ENCODE measurements at places on chromosomes 1 and 21.

DNA sequence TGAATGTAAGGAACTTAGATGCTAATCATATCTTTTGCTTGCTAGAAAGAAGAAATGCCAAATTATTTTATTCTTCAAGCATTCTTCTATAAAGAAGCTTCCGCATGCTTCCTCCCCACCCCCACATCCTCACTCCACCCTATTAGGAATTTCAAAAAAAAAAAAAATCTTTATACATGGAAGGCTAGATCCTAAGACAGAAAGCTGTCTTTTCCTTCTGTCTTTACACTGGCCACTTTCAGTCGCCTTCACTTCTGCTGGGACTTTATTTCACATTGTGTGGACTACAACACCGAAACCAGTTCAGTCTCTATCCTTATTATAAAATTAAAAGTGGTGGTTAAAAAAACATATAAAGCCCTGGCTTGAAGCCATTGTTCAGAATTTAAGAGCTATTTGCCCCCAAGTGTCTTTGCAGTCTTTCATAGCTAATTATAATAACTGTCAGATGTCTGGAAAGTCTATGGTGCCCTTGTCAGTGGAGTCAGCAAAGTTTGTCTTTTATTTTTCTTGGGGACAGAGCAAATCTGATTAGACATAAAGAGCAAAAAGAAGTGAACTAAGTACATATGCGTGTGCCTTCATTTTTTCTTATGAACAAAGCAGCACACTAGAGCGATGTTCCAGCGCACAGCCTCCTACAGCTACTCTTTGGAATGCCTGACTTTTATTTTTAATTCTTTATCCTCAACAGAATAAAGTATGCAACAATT, 297.7 kb downstream of the PTPRC start:
- ATAC-seq = no peak

GRCh38 chr1:166999075-166999474, 10.0 kb downstream of the MAEL start:
- no peak for ATAC-seq

DNA sequence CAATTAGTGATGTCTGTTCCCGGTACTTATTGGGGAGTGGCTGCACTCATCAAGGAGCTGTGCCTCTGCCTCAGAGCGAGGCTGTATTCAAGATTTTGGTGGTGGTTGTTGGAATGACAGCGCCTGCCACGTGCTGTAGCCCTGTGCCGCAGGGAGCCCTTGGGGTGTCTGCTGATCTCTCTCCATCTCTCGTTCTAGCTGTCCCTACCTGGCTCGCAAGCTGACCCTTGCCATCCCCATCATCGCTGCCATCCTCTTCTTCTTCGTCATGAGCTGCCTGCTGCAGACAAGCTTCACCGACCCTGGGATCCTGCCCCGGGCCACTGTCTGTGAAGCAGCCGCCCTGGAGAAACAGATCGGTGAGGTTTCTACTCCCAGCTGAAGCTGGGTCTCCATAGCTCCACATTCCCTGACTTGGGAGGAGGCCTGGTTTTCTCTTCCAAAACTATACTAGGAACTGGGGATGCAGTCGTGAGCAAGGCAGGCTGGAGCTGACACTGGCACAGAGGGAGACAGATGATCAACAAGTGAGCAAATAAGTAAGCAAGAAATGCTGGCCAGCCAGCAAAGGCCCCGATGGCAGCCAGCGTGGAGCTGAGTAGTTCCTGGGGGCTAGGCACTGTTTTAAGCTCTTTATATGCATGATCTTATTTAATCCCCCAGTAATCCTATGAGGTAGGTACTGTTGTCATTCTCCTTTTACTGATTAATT, 5.9 kb downstream of the ZDHHC18 start:
- no peak for ATAC-seq

DNA sequence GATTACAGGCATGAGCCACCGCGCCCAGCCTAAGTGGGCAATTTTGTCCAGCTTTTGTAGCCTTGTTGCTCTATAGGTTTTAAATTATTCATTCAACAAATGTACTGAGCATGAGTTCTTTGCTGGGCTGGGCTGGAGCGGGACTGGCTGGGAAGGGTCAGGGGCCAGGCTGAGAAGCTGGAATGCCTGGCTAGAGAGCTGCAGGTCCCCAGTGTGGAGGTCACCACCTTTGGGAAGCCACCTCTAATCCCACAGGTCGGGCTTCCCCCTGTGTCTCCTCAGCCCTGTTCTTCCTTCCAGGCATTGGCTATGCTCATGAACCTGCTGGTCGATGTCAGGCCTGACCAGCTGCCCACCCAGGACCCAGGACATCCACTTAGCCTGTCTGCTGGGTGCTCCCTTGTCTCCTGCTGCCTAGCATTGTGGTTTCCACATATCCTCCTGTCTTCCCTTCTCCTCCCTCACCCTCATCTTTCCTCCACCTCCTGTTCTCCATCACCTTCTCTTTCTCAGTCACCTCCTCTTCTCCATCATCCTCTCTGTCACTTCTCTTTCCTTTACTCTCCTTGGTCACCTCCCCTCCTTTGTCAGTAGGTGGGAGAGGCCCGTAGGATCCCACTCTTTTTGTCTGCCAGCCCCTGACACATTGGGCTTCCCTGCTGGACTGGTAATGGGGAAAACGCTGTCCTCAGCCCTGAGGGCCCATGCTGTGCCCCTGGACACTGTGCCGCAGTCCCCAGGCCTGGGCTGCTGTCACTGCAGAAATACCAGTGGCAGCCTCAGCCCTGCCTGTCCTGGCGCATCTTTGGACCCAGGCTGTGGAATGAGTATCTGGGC, 23.8 kb downstream of the SERINC2 start:
- no peak for ATAC-seq

DNA sequence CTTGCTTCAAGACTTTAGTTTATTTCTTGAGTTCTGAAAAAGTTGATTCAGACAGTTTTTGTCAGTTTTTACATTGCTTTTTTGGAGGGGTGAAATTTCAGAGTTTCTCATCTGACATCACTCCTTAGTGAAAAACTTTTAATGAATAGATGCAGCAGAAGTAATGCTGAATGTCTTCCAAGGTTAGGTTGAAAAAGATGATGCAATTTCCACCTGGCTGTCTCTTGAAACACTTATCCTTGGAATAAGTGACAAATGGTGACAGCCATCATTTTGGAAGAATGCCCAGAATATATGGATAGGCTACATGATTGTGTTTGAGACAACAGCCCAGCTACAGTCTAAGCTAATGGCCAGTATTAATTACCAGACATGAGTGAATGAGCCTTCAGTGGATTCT, 140.8 kb downstream of the ZNF644 start:
- ATAC-seq = no peak

DNA sequence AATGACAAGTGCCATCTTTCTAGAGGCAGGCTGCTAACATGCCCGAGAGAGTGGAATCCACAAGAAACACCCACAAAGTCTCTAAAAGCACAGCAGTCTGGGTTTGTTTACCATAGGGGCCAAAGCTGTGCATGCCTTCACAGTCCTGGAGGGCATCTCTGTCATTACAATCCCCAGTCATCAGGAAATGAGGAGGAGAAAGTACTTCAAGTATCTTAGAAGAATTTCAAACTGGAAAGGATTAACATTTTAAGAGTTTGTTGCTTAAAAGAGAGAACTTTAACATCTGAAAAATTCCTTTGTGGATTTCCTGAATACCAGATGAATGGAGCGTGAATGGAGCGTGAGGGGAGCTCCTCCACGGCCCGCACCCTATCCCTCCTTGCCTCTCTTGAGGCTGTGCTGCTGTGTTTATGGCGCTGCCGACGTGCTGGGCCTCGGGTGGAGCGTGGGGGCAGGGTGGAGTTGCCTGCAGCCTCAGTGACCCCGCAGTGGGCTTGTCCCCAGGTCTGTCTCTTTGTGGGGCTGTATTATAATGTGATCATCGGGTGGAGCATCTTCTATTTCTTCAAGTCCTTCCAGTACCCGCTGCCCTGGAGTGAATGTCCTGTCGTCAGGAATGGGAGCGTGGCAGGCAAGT, 23.3 kb downstream of the SLC6A17 start:
- no peak for ATAC-seq

DNA sequence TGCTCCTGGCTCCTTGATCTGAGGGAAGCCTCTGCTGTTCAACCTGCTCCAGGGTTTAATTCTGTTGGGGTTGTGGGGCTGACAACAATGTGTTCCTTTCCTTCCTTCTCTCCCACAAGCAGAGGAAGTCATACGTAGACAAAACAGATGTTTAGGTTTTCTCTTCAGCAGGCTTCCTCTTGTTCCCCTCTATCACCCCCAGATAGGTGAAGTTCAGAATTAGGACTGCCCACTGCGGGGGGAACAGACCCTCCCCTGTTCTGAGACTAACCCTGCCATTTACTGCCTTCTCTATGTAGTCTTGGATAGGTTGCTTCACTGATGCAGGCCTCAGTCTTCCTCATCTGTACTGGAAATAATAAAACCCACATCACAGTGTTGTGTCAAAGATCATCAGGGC, 30.0 kb upstream of the NRDC start:
- no peak for ATAC-seq

- ATAC-seq = no peak
Observed at GRCh38 chr1:54853793-54854370, 33.1 kb downstream of the DHCR24 start.

DNA sequence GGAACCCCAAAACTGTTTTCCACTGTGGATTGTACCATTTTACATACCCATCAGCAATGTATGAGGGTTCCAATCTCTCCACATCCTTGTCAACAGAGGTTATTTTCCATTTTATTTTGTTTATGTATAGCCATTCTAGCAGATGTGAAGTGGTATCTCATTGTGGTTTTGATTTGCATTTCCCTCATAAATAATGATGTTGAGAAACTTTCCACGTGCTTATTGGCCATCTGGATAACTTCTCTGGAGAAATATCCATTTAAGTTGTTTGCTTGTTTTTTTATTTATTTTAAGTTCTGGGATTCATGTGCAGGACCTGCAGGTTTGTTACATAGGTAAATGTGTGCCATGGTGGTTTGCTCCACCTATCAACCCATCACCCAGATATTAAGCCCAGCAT, 280.2 kb upstream of the USP25 start:
- no peak for ATAC-seq

GRCh38 chr1:62077821-62078220, 116.8 kb upstream of the L1TD1 start:
- no peak for ATAC-seq

DNA sequence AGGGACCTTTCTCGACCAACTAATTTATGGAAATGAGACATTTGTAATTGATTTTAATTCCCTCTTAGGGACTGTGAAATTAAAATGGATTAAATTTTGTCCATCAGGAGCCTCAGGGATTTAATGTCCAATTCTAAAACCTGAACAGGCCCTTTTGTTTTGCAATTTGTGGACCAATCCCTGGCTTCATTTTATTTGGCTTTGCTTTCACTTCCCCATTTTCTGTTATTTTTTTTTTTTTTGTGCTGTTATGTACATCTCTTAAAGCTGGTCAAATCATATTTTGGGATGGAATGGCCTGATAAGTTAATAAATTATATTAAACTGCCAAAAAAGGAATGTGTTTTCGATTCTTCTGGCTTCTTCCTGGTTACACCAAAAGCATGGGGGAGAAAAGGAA, 28.9 kb downstream of the ZSCAN20 start:
- no peak for ATAC-seq

GRCh38 chr1:10773376-10773775, 23.1 kb downstream of the CASZ1 start:
- no peak for ATAC-seq

GRCh38 chr1:234536741-234537140, 57.8 kb upstream of the TARBP1 start:
- no peak for ATAC-seq

GRCh38 chr1:113958691-113959090, 20.6 kb upstream of the OLFML3 start:
- no peak for ATAC-seq

DNA sequence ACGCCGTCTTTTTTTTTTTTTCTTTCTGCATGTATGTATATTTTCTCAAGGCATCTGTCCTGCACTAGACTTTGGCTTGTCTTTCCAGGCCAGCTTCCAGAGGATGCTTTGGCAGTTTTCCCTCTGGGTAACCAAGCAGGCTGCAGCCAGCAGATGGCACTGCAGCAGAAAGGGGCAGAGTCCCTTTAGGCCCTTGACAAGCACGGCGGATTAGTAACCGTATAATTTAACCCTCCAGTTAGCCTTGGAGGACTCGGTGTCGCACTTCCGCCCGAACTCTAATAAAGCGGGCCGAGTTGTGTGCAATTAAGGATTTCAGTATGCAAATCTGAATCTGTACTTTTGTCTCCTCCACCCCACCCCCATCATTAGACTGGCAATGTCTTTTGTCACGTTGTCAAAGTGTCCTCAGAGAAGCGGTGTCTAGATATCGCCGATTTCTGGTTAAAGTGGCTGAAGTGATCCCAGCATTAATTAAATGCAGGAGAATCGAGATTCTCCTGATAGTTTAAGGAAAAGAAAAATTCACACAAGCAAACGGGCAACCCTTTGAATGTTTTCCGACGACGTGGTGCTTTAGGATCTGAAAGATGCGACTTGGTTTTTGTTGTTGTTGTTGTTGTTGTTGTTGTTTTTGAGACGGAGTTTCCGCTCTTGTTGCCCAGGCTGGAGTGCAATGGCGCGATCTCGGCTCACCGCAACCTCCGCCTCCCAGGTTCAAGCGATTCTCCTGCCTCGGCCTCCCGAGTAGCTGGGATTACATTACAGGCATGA, 1.1 kb upstream of the TMEM167B start:
- ATAC-seq = no peak

- ATAC-seq = no peak
Observed at GRCh38 chr1:113721010-113721409, 38.3 kb downstream of the PHTF1 start.

DNA sequence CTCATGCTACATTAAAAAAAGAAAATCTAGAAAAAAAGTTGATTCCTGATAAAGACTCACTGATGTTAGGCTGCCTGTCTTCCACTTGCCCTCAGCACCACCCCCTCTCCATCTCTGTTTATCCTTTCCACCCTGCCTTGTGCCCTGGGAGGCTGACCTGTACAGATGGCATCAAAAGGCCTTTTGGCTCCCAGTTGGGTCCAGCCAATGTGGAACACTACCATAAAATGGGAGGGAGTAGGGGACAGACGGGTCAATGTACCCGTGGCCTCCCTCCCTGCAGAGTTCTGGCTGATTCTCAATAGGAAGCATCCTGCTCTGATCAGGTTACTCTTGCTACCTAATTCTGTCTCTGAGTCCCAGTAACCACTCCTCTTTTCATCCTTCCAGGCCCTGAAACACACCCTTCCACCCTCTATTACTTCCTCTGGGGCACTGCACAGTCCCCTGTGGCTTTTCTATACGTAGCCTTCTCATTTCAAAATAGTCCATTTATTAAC, 300.0 kb downstream of the HHIPL2 start:
- ATAC-seq = no peak

DNA sequence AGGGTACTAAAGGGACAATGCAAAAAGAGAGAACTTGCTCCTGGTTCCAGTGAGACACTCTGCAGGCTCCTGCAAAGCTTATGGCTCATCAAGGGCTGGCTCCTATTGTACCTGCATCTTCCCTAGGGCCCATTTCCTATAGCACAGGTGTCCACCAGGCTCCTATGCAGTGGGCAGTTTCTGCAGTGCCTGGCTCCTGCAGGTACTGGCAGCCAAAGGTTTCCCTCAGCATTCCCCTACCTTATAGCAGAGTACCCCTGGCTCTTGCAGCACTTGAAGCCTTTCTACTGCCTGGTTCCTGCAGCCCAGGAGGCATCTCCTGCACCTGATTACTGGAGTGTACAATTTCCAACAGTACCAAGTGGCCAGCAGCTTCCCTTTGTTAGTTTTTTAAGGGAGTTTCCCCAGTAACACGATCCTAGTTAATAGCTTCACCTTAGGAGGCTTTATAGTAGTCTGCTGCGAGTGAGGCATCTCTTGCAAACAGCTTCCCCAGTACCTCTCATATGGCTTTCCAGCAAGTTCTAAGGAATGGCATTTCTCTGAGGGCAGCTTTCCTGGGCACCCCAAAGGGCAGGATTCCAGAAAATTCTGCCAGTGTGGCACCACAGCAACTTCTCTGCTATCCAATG, 141.7 kb downstream of the DENND1B start:
- ATAC-seq = no peak

GRCh38 chr1:186655876-186656275, 24.3 kb downstream of the PTGS2 start:
- no peak for ATAC-seq

Data from activated CD4-positive, CD25-positive, alpha-beta regulatory T cell treated with anti-CD3 and anti-CD28 coated beads, Interleukin-2, amount 50 U/mL, for 24 hours (primary cell).